GM12878 (cell line): ENCODE measurements at places on chromosomes 13 and 19.

DNA sequence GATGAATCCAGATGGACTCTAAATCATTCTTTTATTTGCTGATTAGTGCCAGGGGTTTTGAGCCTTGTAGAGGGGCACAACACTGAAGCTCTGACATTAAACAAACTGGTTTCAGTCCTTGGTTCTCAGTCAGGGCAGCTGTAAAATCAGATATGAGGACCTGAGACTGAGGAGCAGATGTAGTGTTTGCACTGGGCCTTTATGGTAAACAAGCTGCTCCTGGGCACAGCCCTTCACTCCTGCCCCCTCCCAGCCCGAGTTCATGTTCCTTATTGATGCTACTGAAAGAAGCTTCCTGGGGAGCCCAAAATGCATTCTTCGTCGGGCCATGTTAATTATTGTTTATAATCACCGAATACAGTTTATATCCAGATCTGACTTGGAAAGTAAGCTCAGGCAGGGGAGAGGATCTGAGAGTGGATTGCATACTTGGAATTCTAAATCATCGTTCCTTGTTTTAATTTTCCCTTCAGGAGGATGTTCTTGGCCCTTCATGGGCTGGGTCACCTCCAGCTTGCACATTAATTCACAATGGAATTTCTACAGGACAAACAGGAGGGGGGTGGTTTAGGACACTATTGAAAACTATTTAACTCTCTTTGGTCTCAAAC is 213.5 kb downstream of the FGF9 start:
- no peak for DNase-seq

- no peak for DNase-seq
Observed at GRCh38 chr13:98524793-98525192, 52.1 kb downstream of the STK24 start.

DNA sequence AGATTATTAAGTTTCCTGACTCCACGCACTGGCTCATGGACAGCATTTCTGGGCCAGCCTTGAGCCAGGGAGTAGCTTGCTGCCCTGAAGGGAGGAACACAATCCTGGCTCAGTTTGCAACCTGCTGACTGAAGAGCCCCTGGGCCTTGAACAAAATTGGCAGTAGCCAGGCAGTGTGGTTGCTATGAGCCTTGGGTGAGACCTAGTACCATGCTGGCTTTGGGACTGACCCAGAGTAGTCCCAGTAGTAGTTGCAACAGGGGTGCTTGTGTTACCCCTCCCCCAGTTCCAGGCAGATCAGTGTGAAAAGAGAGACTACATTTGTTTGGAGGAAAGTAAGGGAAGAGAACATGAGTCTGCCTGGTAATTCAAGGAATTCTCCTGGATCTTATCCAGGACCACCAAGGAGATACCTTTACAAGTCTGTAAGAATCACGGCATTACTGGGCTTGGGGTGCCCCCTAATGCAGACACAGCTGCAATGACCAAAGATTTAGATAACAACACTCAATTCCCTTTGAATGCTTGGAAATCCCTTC is 22.0 kb downstream of the ITGBL1 start:
- no peak for DNase-seq

GRCh38 chr19:33698576-33699435 is 77.1 kb downstream of the CHST8 start:
- no peak for DNase-seq

DNA sequence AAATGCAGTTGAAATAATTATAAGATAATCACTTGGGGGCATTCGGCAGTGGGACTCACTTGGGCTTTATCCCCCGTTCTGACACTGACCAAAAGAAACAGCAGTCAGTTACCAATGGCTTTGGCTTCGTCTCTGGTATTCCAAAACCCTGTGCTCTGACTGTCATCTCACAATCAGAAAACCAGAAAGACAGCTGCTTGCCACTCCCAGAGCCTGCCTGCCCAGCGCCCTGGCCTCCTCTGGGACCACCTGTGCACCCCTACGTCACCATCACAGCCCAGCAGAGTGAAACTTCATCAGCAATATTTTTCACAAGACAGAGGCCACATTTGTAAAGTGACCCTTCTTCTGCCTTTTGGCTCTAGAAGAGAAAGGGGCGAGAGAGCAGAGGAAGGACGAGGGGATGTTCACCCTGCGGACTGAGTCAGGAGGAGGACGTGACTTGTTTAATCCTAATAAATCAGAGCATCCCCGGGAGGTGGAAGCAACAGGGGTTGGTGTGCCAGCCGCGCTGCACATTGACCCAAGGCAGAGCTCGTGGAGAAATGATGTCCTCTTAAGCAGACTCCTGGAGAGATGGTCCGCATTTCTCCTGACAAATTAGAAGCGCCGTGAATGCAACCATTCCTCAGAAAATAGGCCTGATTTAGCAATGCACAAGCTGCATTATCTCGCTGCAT is 397.8 kb upstream of the ZNF507 start:
- DNase-seq = no peak

DNA sequence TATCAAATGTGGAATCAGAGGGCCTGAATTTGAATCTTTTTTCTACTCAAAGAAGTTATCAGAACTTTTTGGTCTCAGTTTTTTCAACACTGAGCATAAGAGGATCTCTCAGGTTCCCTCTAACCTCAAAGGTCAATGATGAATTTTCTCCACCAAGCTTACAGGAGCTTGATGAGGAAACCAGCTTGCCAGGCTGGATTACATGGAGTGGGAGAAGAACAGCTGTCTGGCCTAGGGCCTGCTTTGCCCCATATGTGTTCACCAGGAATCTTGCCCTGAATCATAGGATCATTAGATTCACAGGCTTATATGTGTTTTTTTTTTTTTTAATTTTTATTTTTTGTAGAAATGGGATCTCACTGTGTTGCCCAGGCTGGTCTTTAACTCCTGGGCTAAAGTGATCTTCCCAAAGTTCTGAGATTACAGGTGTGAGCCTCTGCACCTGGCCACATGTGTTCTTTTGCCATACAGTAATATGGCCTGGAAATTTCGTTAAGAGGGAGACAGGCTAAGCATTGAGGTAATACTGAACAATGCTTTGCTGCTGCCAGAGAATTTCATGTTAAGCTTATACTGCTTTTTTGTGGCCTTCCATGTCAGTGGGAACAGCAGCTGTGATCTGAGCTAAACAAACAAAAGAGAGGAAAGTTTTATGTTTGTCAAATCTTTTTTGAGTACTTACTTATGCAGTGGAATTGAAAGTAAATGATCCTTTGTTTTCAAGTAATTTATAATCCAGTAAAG is 110.6 kb downstream of the DNAJC3 start:
- no peak for DNase-seq

DNA sequence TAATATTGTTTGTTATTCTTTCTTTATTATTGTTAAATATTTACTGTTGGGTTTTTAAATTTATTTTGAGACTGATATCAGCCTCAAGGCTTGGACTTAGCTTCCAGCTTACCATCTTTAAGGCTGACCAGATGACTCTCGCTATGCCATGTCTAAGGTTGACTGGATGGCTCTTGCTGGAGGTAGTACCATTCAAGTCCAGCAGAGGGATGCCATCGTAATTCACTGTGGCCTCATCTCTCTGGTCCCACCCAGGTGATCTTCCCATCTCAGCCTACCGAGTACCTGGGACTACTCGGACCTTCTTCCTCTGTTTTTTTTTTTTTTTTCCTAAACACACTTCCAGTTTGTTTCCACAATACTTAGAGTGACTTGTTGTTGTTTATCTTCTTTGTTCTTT is 41.7 kb upstream of the ZNF91 start:
- no peak for DNase-seq

DNA sequence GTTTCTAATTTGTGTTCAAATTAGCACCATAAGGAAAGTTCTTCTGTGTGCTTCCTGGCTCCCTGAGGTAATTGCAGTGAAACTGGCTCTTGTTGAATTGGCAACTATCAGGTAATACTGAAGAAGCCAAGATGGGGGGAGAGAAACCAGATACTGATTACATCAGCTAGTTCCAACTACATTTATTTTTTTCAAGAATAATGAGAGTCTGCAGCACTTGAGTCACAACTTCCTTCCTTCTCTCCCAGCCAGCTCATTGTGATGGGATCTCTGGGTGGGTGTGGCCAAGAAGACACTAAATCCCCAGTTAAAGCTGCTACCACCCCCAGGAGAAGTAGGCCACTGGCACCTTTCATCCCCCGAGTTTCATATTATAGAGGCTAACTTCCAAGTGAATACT is 100.7 kb upstream of the RXFP2 start:
- DNase-seq = no peak

DNA sequence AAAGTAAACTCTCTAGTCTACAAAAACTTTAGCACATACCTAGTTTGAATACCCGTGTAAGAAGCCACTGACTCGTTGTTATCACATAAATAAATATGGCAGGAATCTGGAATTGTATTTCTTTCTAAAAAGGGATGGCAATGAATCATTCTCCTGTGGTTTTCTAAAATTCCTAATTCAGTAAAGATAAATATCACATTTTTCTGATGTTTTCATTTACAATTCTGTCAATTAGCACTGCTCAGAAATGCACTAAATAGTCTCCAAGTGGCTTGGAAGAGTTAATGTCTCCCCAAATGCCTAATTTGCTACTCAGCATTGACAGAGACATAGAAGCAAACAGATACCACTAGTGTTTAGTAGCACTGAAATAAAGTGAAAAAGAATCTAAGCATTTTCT is 547.7 kb upstream of the SLITRK1 start:
- no peak for DNase-seq

DNA sequence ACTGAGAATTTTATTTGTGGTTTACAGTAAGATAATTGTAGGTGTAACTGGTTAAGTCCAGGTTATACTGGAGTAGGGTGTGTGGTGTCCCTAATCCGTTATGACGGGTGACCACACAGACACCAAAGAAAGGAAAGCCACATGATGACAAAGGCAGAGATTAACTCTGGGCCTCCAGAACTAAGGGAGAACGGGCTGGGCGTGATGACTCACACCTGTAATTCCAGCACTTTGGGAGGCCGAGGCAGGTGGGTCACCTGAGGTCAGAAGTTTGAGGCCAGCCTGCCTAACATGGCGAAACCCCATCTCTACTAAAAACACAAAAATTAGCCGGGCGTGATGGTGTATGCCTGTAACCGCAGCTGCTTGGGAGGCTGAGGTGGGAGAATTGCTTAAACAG is 10.2 kb upstream of the FUT2 start:
- no peak for DNase-seq

DNA sequence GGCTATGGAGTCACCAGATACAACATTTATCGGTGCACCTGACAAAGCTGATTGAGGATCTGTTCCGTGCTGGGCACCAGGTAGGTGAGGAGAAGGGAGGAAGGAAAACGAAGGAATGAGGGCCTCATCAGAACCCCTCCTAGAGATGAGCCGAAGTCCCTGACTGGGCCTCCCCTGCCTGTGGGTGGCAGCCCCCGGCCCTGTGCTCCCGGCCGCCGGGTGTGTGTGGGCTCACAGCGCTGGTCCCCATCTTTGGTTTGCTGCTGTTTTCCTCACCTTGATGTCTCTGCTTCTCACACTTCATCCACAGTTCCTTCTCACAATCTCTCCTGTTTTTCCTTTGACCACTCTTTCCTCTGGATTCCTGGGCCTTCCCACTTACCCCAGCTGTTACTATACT is 32.8 kb downstream of the TMED1 start:
- DNase-seq = no peak

DNA sequence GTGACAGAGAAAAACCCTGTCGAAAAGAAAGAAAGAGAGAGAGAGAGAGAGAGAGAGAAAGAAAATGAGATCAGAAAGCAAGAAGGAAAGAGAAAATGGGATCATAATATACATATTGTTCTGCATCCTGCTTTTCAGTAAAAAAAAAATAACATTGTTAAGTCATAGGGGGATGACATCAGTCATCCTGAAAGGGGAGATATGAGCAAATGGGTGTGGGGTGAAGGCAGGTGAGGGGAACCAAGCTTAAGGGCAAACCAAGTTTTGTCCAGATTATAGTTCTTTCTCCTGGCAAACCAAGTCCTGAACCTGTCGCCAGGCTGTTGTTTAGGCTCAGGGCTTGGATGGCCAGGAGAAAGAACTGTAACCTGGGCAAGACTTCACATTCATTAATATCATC is 92.6 kb upstream of the TMTC4 start:
- no peak for DNase-seq

DNA sequence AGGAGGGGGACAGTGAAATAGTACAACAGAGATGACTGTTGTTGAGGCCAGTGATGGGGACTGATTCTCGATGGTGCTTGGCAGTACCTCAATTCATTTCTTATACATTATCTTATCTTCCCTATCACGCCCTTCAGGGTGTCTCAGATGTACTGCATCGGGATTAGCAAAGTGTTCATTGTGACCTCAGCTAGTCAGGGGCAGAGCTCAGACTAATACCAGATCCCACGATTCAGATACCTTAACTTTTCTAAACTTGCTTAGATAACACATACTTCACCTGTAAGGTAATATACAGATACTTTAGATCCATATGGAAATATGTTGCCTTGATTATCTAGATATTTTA is 720.6 kb downstream of the EFNB2 start:
- no peak for DNase-seq

- DNase-seq = no peak
Observed at GRCh38 chr13:103351035-103351828, 285.0 kb upstream of the SLC10A2 start.

DNA sequence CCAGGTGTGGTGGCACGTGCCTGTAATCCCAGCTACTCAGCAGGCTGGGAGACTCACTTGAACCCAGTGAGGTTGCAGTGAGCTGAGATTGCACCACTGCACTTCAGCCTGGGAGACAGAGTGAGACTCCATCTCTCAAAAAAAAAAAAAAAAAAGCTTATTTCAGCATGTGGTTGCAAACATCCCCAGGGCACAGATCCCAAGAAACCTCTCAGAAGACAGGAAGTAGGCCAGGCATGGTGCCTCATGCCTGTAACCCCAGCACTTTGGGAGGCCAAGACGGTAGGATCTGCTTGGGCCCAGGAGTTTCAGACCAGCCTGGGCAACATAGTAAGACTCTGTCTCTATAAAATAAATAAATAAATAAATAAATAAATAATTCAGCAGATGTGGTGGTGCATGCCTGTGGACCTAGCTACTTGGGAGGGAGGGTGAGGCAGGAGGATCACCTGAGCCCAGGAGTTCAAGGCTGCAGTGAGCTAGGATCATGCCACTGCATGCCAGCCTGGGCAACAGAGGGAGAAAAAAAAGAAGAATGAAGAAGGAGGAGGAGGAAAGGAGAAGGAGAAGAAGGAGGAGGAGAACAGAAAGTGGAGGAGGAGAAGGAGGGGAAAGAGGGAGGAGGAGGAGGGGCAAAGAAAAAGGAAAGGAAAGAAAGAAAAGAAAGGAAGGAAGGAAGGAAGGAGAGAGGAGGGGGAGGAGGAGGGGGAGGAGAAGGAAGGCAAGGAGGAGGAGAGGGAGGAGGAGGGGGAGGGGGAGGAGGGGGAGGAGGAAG is 4.3 kb upstream of the LRRC8E start:
- DNase-seq = no peak
